ENCODE measurements at places on chromosomes 4 and X. TPM values are rescaled to one million over a fixed set of nuclear protein-coding genes. Genes with fewer than 3 reads are reported as not detected.

Gene CHST7
- total RNA-seq, result 9.1 TPM

Gene SLC4A4
- 34.5 TPM for total RNA-seq

- DNase-seq, result no peak
These were observed 804 bp upstream of the GC start for GRCh38 chr4:71784569-71785197.

- no peak for DNase-seq
These were observed 8.6 kb upstream of the HS6ST2 start for GRCh38 chrX:132967049-132967448.

DNA sequence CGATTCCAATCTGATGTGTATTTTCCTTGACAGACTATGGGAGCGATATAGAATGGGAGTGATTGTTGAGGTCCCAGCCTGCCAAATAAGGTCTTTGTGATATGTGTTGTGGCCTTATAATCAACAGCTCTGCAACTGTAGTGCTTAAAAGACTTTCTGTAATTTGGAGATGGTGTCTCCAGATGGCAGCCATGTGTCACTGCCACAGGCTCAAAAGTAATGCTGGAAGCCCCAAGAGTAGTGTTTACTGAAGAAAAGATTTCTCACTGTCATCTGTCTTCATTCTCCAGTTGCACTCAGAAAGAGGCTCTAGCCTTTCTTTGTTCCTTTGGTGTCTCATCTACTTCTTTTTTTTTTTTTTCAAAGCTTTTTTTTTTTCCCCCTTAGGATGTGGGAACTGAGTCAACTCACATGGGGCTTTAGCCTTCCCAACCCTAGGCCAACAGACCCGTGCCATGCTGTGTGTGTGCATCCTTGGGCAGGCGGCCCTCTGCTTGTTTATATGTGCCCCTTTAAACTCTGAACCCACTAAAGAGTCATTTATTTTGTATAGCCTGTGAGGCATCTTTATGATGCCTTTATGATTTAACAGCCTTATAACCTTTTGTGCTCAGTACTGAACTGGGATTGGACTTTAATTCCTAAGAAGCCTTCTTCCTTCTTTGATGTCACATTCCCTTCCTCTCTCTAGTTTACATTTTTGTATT, 15.6 kb downstream of the SRPX2 start:
- no peak for DNase-seq

Gene APLN
- 14.6 TPM for total RNA-seq

DNA sequence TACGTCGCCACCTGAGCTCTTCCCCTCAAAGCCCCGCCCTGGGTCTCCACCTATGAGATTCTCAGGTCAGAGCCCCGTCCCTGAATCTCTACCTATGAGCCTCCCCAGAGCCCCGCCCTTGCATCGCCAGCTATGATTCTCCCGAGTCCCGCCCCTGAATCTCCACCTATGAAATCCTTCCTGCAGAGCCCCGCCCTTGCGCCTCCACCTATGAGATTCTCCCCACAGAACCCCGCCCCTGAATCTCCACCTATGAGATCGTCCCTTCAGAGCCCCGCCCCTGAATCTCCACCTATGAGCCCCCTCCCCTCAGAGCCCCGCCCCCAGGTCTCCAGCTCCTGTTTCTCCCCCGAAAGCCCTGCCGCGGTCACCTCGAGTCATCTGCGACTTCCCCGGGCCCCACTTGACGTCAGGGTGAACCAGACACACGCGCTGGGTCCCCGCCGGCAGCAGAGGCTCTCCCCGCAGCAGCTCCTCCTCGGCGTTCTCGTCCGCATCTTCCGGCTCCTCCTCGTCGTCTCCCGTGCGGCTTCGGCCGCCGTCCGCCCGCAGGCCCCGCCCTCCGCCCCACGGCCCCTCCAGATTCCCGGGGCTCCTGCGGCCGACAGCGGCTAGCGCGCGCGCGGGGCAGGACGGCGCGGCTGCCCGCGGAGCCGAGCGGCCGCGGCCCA, 393 bp downstream of the GTPBP6 start:
- DNase-seq, result peak; percentile 95

DNA sequence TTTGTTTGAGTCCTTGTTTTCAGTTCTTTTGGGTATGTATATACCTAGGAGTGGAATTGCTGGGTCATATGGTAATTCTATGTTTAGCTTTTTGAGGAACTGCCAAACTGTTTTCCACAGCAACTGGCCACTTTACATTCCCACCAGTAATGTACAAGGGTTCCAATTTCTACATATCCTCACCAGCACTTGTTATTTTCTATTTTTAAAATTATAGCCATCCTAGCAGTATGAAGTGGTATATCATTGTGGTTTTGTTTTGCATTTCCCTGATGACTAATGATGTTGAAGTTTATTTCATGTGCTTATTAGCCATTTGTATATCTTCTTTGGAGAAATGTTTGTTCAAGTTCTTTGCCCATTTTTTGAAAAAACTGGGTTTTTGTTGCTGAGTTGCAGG, 39.6 kb downstream of the TMEM164 start:
- DNase-seq, result no peak

GRCh38 chr4:8533274-8533865, 46.8 kb upstream of the GPR78 start:
- DNase-seq, result no peak

GRCh38 chrX:13699183-13699826, 10.4 kb downstream of the RAB9A start:
- peak; percentile 7 for DNase-seq

DNA sequence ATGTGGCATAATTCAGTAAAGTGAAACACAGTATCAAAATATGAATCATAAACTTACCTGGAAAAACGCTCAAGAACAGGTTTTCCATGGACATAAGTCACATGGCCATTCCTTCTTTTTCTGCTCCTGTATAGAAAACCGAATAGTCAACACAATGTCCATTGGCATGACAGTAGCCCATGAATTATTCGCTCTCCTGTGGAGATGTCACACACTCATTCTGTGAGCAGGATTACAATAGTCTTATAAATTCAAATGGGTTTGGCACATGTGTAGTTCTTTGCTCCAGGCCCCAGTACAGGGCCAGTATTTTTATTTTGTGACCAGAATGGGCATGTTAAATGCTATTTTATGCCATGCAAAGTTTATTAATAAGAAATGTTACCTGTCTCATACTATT, 15.1 kb upstream of the CXCL13 start:
- no peak for DNase-seq

DNA sequence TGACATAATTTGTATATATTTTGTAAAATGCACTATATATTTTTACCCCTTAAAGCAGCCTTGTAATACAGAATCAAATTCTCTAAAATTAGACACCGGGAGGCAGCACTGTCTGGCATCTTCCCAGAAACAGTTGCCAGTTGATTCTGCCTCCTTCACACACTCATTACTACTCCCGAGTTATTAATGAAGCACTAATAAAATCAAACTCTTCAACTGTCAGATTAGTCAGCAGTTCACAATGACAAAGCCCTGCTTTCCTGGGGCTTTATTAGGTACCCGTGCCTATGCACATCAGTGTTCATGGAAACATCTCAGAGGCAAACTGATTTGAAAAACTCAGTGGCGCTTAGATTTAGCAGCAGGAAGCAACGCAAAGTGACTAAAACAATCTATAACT, 103.5 kb upstream of the VEGFC start:
- no peak for DNase-seq

GRCh38 chr4:184657144-184657543, 7.6 kb downstream of the PRIMPOL start:
- no peak for DNase-seq

Gene IL3RA
- total RNA-seq, result 5.5 TPM

- DNase-seq, result no peak
These were observed 837.6 kb downstream of the PDHA2 start for GRCh38 chr4:96677499-96677898.

Gene PPARGC1A
- 200 TPM for total RNA-seq

Gene GUCY1A1
- total RNA-seq, result 60.3 TPM

DNA sequence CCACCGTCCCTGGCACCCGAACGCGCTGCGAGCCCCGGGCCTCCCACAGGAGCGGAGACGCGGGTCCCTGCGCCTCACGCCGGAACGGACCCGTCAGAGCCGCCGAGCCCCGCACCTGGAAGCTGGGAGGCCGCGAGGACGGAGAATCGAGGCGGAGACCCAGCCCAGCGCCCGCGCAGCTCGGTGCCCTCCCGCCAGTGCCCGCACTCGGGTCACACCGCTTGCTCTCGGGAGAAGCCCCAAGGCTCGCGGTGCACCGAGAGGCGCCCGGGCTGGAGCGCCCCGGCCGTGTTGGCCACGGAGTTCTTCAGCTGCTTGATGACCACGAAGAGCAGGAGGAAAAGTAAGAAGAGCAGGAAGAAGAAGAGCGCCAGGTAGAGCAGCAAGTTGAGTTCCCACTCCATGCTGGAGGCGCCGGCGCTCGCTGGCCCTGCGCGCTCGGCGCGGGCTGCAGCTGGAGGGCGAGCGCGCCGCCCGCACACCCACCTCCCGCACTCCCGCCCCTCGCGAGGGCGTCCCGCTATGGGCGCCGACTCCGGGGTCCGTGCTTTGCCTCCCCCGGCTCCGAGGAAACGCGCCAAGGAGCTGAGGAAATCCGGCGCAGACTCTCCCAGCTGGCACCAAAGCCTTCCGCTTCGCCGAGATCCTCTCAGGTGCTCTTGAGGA, at the start of gene SMIM43:
Gene SMIM43 (minus strand): TSS at position 463 of the 666 bp plus-strand sequence. CDS start 59 bp downstream, at position 404.
- DNase-seq, result no peak

- DNase-seq, result no peak
These were observed 29.9 kb upstream of the MSANTD1 start for GRCh38 chr4:3218824-3219760.

DNA sequence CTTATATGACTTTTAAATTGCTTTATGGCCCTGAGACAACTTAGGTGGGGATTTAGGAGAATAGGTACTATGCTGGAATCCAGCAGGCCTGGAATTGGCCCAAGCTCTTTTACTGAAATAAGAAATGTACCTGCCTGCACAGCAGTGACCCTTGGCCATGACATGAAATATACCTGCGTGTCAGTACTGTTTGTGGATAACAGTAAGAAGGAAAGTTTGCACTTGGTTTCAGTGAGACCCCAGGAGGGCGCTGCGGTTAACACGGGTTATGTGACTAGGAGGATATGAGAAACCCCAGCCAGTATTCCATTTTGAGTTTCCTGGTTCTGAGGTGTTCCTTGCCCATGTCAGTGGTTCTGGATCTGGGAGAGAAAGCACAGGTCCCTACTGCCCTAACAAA, 5.3 kb downstream of the MTM1 start:
- DNase-seq, result no peak

DNA sequence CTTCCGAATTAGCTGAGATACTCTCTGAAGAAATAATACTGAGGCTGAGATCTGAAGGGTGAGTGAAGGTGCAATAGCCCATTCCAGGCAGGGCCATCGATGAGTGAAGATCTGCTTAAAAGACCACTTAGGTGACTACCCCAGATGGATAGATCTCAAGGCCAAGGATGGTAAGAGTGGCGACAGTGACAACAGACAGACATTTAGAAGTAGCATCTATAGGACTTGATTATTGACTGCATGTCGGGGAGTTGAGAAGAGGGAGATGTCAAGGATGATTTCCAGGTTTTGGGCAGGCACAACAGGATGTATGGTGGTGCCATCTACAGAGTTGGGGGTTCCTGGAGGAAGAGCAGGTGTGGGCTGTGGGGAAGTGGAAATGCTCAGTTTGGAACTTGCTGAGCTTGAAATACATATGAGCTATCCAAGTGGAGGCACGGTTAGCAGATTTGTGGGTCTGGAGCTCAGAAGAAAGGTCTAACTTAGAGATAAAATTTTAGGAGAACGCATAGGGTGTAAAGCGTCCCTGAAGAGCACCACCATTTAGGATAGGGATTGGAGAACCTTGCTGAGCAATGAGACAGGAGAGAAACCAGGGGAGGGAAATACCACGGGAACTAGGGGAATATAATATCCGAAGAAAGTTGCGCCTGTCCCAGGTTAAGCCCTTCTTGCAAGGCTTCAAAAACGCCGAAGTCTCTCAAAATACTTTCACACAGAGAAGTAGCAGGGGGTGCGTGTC, 688 bp downstream of the UFSP2 start:
- DNase-seq, result no peak

Gene GABRB1
- 7.8 TPM for total RNA-seq
